ENCODE measurements at places on chromosomes 16 and 17. TPM values are rescaled to one million over a fixed set of nuclear protein-coding genes. Genes with fewer than 3 reads are reported as not detected.

Gene TVP23A
- 6.9 TPM for total RNA-seq

Gene KRTAP3-3
- total RNA-seq, result not detected

Gene FGF11
- total RNA-seq, result 6.0 TPM

Gene ERBB2
- total RNA-seq, result 78.4 TPM

Gene SMARCD2
- 43.0 TPM for total RNA-seq

Gene G6PC1
- total RNA-seq, result not detected

Gene CTRB2
- total RNA-seq, result not detected

Gene KRT9
- not detected for total RNA-seq

Gene TSNAXIP1
- total RNA-seq, result 7.5 TPM

Gene ACSM2A
- total RNA-seq, result not detected

Gene CD300LF
- not detected for total RNA-seq

Gene OTOA
- total RNA-seq, result 0.34 TPM

Gene TEKT1
- total RNA-seq, result not detected

Gene UBN1
- 49.6 TPM for total RNA-seq

GRCh38 chr17:83196973-83197880, 117.8 kb downstream of the METRNL start:
- H3K36me3 ChIP-seq, result no peaks in the 10 kb centered on the region
- DNase-seq, result no peak
- H3K27ac ChIP-seq, result no peak overlapping the region
- H3K4me3 ChIP-seq, result no peak overlapping the region

GRCh38 chr17:58383892-58384462, 32.0 kb upstream of the SUPT4H1 start:
- peaks cover 39% of the 10 kb centered on the region for H3K4me1 ChIP-seq
- no peak for DNase-seq
- H3K27me3 ChIP-seq, result no peaks in the 10 kb centered on the region

DNA sequence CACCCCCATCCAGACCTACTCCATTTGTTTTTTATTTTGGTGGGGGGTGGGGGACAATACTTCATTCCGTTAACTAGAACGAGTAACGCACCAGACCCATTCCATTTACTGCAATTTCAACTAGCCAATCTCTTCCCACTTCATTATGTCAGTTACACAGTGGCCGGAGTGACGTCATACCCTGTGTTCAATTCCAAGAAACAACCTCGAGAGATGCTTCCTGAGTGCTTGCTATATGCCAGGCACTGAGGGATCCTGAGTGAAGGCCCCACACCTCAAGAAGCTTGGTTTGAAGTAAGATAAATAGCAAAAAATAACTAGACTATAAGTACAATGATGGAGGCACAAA, 9.1 kb upstream of the SIAH1 start:
- no peak for DNase-seq
- no peaks in the 10 kb centered on the region for H3K36me3 ChIP-seq
- no peaks in the 10 kb centered on the region for H3K27me3 ChIP-seq
- H3K4me3 ChIP-seq, result no peak overlapping the region
- H3K4me1 ChIP-seq, result peaks cover 3% of the 10 kb centered on the region
- H3K27ac ChIP-seq, result peak overlapping the region; percentile 12

- no peak overlapping the region for H3K27ac ChIP-seq
- H3K36me3 ChIP-seq, result no peaks in the 10 kb centered on the region
- H3K4me1 ChIP-seq, result peaks cover 16% of the 10 kb centered on the region
- H3K27me3 ChIP-seq, result no peaks in the 10 kb centered on the region
- no peak overlapping the region for H3K4me3 ChIP-seq
- DNase-seq, result no peak
Measured at GRCh38 chr17:80070375-80071115, 30.8 kb upstream of the GAA start.

GRCh38 chr17:73592079-73592415, 52.2 kb downstream of the SDK2 start:
- H3K27ac ChIP-seq, result no peak overlapping the region
- no peak overlapping the region for H3K4me3 ChIP-seq
- no peaks in the 10 kb centered on the region for H3K27me3 ChIP-seq
- no peaks in the 10 kb centered on the region for H3K36me3 ChIP-seq

DNA sequence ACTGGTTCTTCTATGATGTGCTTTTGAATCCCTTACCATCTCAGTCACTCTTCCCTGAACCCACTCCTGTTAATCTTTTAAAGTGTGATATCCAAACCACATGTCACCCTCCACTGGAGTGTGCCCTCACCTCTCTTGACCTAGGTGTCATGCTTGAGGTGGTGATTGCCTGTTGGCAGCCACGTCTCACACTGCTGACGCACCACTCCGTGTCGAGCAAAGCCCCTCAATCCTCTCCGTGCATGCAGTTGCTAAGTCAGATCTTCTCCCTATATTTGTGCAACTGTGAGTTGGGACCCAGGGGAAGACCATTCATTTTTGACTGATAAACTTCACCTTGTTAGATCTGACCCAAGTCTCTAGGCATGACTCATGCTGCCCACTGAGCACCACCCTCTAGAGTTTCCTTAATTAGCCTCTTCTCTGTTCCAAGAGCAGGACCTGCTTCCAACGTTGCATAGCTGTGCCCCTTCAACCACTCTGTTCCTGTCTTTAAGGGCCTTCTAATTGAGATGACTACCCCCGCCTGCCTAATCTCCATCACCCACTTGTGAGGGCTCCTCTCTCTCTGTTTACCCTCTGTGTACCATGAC, 2.7 kb downstream of the MYH13 start:
- no peaks in the 10 kb centered on the region for H3K36me3 ChIP-seq
- no peaks in the 10 kb centered on the region for H3K4me1 ChIP-seq
- peaks cover 3% of the 10 kb centered on the region for H3K27me3 ChIP-seq
- H3K27ac ChIP-seq, result no peak overlapping the region
- H3K4me3 ChIP-seq, result no peak overlapping the region
- no peak for DNase-seq

GRCh38 chr16:89827383-89828198, 684 bp upstream of the SPIRE2 start:
- no peaks in the 10 kb centered on the region for H3K36me3 ChIP-seq
- H3K4me3 ChIP-seq, result peak overlapping the region; percentile 93
- H3K4me1 ChIP-seq, result peaks cover 27% of the 10 kb centered on the region
- peak; percentile 51 for DNase-seq

GRCh38 chr17:9932491-9932890, 27.4 kb upstream of the RCVRN start:
- peaks cover 7% of the 10 kb centered on the region for H3K36me3 ChIP-seq
- H3K4me3 ChIP-seq, result no peak overlapping the region
- no peak for DNase-seq
- H3K27ac ChIP-seq, result peak overlapping the region; percentile 36

DNA sequence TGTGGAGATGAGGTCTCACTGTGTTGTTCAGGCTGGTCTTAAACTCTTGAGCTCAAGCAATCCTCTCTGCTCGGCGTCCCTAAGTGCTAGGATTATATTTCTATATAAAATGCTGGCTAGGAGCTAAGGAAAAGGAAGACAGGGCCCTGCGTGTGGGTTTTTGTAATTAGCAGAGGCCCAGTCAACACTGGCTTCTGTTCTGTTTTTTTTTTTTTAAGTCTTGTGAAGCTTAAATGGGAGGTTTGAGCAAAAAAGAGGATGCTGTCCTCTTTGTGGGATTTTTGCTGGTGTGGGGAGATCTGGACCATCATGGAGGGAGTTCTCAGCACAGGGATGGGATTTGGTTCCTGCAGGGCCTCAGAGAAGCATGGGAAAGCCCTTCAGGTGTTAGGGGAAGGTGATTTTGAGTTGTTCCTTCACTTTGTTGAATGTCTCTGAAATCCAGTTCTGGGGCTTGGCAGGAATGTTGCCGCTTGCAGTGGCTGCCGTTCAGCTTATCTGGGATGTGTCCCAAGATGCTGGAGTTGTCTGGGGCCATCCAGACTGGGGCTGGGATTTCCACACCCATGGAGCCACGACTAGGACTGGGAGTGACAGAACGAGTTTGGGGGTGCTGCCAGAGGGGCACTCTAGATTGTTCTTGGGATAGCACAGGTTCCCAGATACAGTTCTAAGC, 4.2 kb downstream of the PYCARD start:
- H3K36me3 ChIP-seq, result peaks cover 41% of the 10 kb centered on the region
- H3K27me3 ChIP-seq, result peaks cover 54% of the 10 kb centered on the region
- peaks cover 30% of the 10 kb centered on the region for H3K4me1 ChIP-seq

GRCh38 chr17:17812211-17813054, 24.4 kb downstream of the SREBF1 start:
- H3K36me3 ChIP-seq, result peaks cover 6% of the 10 kb centered on the region
- H3K4me1 ChIP-seq, result peaks cover 40% of the 10 kb centered on the region
- H3K4me3 ChIP-seq, result peak overlapping the region; percentile 80
- H3K27ac ChIP-seq, result no peak overlapping the region
- H3K27me3 ChIP-seq, result peaks cover 25% of the 10 kb centered on the region

DNA sequence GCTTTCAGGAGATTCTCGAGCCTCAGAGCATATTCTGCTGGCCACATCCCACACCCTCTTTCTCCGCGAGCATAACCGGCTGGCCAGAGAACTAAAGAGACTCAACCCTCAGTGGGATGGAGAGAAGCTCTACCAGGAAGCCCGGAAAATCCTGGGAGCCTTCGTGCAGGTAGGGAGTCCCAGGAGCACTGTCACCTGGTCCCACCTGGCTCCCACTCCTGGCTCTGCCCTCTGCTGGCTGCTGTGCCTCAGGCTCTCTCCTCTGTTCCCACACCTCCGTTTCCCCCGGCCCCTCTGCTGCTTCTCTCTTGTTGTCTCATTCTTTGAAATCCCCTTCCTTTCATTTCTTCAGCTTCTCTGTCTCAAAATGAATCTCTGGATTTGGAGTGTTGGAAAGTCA, 16.4 kb downstream of the LPO start:
- no peak overlapping the region for H3K4me3 ChIP-seq
- DNase-seq, result no peak
- H3K27me3 ChIP-seq, result peaks cover 95% of the 10 kb centered on the region
- H3K36me3 ChIP-seq, result no peaks in the 10 kb centered on the region

DNA sequence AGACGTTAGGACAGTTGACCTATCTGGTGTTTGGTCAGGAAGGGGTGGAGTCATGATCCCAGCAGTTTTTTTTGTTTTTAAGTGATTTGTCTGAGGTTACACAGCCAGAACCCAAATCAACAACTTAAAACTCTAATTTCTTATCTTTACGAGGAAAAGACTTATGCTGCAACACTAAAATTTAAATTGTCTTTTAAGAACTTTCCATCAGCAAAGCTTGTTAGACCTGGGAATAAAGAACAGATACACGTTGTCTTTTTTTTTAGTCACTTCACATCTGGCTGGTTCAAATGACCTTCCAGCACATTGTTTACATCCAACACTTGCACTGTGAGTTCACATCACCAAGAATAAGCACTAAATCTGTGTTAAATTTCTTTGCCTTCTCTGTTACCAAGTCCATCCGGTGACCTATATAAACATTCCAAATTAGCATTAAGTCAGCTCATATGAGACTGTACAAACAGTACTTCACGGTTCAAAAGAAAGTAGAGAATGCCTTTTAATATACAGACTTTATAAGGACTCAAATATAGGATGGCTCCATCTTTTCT, 115.0 kb downstream of the HS3ST2 start:
- H3K27me3 ChIP-seq, result peaks cover 32% of the 10 kb centered on the region
- no peak overlapping the region for H3K4me3 ChIP-seq
- H3K4me1 ChIP-seq, result no peaks in the 10 kb centered on the region

GRCh38 chr17:73343168-73343634, 31.4 kb upstream of the CDC42EP4 start:
- H3K4me1 ChIP-seq, result peaks cover 71% of the 10 kb centered on the region
- H3K27me3 ChIP-seq, result no peaks in the 10 kb centered on the region
- DNase-seq, result peak; percentile 73
- no peaks in the 10 kb centered on the region for H3K36me3 ChIP-seq
- peak overlapping the region; percentile 75 for H3K4me3 ChIP-seq

DNA sequence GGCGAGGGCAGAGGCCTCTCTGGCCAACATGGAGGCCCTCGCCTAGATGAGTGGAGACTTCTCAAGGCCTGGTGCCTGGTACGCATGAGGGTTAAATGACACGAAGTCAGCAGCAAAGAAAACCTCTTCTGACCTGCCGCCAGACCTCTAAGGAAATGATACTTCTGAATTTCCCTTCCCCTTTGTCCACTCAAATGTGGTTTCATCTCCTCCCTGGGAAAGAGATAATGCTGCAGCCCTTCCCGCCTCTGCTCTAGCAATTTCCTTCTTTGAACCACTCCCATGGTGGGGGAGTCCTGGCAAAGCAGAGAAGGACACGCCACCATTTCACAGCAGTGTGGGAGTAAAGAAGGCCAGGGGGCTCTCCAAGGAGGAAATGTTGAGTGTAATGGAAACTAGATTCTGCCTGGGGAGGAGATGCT, 65.7 kb upstream of the BCAR1 start:
- H3K27ac ChIP-seq, result no peak overlapping the region
- peaks cover 7% of the 10 kb centered on the region for H3K36me3 ChIP-seq
- no peak for DNase-seq

DNA sequence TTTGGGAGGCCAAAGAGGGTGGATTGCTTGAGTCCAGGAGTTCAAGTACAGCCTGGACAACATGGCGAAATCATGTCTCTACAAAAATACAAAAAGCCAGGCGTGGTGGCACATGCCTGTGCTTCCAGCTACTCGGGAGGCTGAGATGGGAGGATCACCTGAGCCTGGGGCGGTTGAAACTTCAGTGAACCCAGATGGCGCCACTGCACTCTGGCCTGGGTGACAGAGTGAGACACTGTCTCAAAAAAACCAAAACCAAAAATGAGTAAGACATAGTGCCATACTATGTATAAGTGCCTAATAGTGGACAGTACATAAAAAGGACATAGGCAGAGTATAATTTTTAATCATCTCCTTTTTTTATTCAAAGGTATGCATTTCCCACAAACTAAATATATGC, 4.0 kb downstream of the CTC1 start:
- peaks cover 7% of the 10 kb centered on the region for H3K4me1 ChIP-seq
- DNase-seq, result no peak
- H3K36me3 ChIP-seq, result peaks cover 8% of the 10 kb centered on the region

- no peaks in the 10 kb centered on the region for H3K27me3 ChIP-seq
- H3K27ac ChIP-seq, result no peak overlapping the region
- no peaks in the 10 kb centered on the region for H3K36me3 ChIP-seq
- H3K4me3 ChIP-seq, result no peak overlapping the region
- H3K4me1 ChIP-seq, result peaks cover 17% of the 10 kb centered on the region
Measured at GRCh38 chr17:9902120-9902519, 3.0 kb downstream of the RCVRN start.

- no peaks in the 10 kb centered on the region for H3K36me3 ChIP-seq
- peak overlapping the region; percentile 32 for H3K27ac ChIP-seq
- DNase-seq, result no peak
- H3K27me3 ChIP-seq, result peaks cover 20% of the 10 kb centered on the region
- H3K4me1 ChIP-seq, result peaks cover 62% of the 10 kb centered on the region
Measured at GRCh38 chr16:52546291-52547003, 496 bp downstream of the TOX3 start.

GRCh38 chr17:48814504-48814903, 2.5 kb downstream of the TTLL6 start:
- no peak overlapping the region for H3K4me3 ChIP-seq
- DNase-seq, result peak; percentile 45
- H3K27ac ChIP-seq, result no peak overlapping the region
- no peaks in the 10 kb centered on the region for H3K36me3 ChIP-seq
- peaks cover 24% of the 10 kb centered on the region for H3K4me1 ChIP-seq

- peaks cover 4% of the 10 kb centered on the region for H3K27me3 ChIP-seq
- H3K4me3 ChIP-seq, result no peak overlapping the region
- DNase-seq, result no peak
- peaks cover 13% of the 10 kb centered on the region for H3K4me1 ChIP-seq
Measured at GRCh38 chr16:17951378-17951777, 385.2 kb downstream of the NPIPA8 start.

- no peak overlapping the region for H3K4me3 ChIP-seq
- H3K4me1 ChIP-seq, result peaks cover 24% of the 10 kb centered on the region
- DNase-seq, result no peak
- H3K36me3 ChIP-seq, result no peaks in the 10 kb centered on the region
Measured at GRCh38 chr17:73738751-73739575, 94.7 kb upstream of the SDK2 start.

Data from neural crest cell (in vitro differentiated cells).